Activated naive CD4-positive, alpha-beta T cell treated with anti-CD3 and anti-CD28 coated beads, Interleukin-2, amount 10 ng/mL, durations not matched to agents 7 days and 5 days (primary cell): ENCODE measurements at places on chromosomes 2 and 18.

GRCh38 chr2:221434142-221434541 lies 138.0 kb downstream of the EPHA4 start:
- DNase-seq, result no peak

DNA sequence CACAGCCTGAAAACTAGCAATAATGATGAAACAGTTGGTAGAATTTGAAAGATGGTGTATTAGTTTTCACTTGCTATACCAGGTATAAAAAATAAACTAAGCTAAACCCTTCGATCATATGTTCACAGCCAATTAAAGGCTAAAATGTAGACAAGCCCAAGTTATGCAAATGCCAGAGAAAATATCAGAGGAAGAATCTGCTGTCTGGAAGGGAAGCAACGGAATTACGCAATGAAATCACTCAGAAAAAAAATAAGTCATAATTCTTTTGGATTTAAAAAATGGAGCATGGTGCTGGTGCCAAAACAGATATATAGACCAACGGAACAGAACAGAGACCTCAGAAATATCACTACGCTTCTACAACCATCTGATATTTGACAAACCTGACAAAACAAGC lies 108.3 kb downstream of the ARL4C start:
- no peak for DNase-seq

GRCh38 chr2:101463911-101464641 lies 10.8 kb downstream of the RFX8 start:
- DNase-seq, result no peak

DNA sequence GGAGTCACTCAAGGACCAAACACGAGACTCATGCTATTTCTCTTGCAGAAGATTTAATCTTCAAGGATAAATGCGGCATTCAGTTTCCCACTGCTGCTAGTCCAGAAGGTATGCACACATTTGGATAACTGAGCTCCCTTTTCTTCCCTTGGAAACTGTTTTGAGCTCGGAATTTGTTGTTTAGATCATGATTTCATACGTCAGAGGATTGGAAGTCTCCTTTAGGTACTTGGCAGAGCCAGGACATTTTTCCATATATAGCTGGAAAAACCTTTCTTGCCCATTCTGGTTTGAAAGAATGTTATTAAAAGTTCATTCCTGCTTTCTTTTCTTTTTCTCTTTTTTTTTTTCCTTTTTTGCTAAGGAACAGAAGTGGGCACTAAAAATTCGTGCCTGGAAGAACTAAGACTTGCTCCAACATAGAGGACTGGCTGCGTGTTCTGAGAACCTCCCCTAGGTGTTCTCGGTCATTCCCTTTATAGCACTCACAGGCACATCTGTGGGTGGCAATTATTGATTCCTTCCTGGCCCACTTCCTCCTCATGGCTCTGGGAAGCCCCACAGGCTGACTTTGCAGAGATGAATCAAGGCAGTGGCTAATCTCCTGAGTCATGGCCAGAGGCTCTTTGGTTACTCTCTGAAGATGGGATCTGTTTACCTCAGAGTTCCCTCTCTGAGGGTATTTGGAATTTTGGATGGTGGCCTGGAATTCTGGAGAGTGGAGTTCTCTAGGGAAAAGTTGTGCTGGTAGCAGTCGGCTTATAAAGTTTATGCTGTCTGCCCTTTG lies 104.8 kb downstream of the PLCL1 start:
- DNase-seq, result no peak

GRCh38 chr18:65227970-65228369 lies 522.8 kb upstream of the CDH7 start:
- DNase-seq, result no peak

DNA sequence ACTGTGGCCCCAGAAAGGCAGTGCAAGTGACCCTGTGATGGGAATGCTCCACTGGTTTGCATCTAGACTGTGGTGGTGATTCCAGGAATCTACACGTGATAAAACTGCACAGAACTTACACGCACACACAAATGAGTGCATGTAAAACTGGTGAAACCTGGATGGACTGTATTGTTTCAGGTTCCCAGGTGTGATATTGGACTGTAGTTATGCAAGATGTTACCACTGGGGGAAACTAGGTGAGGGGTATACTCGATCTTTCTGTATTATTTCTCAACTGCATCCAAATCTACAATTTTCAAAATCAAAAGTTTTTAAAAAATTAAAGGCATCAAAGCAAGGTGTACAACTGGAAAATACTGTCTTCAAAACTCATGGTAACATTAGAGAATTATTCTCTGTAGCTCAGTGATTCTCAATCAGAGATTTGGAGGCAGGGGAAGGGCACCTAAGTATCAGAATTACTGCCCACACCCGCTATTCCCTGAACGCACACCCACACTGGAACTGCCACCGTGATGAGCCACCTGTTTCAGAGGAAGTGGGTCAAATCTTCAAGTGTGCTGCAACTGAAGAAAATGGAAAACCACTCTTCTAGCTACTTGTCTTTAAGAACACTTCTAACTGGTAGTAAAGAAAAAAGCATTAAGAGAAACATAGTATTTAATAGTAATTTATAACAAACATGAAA lies 26.7 kb downstream of the PTPN2 start:
- DNase-seq, result peak; percentile 42

GRCh38 chr2:44649381-44649780 lies 287.6 kb downstream of the CAMKMT start:
- DNase-seq, result no peak

- no peak for DNase-seq
Measured at GRCh38 chr18:63237881-63238692, 81.5 kb downstream of the BCL2 start.

GRCh38 chr18:57846258-57846657 lies 43.1 kb upstream of the ATP8B1 start:
- DNase-seq, result no peak

- DNase-seq, result no peak
Measured at GRCh38 chr18:2258954-2259353, 312.4 kb downstream of the METTL4 start.

DNA sequence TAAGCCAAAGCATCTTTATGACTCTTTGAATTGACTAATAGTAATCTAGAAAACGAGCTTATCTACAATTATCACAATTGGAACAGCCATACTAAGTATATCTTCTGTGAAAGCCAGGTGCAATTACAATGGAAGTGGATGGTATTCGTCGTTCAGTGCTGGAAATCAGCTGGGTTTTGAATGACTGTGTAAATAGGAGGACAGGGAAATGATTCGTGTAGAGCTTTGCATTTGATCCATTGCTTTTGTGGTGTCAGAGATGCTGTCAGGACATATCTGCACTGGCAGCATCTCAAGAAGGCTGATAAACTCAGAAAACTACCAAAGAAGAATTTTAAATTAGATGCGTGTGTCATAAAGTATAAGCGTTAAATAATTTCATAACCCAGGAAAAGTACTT lies 187.1 kb downstream of the ZNF407 start:
- DNase-seq, result no peak

- no peak for DNase-seq
Measured at GRCh38 chr18:45024357-45025088, 343.8 kb downstream of the SETBP1 start.

DNA sequence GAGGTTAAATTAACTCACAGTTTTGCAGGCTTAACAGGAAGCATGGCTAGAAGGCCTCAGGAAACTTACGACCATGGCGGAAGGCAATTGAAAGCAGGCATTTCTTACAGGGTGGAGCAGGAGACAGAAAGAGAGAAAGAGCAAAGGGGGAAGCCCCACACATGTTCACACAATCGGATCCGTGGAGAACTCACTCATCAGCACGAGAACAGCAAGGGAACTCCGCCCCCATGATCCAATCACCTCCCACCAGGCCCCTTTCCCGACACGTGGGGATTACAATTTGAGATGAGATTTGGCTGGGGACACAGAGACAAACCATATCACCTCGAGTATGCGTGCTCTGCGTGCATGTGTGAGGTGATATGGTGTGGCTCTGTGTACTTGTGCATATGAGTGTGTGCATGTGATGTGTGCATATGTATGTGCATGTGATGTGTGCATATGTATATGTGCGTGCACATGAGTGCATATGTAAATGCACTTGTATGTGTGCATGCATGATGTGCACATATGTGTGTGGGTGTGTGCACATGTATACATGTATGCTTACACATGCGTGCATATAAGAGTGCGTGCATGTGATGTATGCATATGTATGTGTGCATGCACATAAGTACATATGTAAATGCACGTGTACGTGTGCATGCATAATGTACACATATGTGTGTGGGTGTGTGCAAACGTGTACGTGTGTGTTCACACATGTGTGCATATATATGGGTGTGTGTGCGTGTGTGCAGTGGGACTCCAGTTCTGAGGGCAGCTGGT lies 108.7 kb upstream of the HDAC4 start:
- DNase-seq, result no peak

- no peak for DNase-seq
Measured at GRCh38 chr2:107359021-107359420, 467.7 kb upstream of the RGPD4 start.

- no peak for DNase-seq
Measured at GRCh38 chr2:105307550-105307949, 22.0 kb downstream of the TGFBRAP1 start.

DNA sequence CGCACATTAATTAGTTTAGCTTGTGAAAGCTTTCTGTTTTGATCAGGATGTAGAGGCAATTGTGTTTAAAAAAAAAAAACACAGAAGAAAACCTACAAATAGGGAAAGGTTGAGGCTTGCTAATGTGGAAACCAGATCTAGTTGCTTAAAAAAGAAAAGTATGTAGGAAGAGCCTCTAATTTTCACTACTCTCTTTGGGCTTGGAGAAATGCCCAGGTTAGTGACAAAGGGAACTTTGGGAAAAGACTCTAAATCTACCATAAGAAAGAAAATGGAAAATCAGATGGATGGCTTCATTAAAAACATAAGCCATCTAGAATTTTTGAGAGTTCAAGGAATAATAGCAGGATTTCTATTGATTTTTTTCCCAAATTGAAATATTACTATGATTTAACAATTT lies 47.3 kb upstream of the SLC38A11 start:
- DNase-seq, result no peak

GRCh38 chr18:8153887-8154583 lies 455.2 kb upstream of the RAB12 start:
- DNase-seq, result no peak

DNA sequence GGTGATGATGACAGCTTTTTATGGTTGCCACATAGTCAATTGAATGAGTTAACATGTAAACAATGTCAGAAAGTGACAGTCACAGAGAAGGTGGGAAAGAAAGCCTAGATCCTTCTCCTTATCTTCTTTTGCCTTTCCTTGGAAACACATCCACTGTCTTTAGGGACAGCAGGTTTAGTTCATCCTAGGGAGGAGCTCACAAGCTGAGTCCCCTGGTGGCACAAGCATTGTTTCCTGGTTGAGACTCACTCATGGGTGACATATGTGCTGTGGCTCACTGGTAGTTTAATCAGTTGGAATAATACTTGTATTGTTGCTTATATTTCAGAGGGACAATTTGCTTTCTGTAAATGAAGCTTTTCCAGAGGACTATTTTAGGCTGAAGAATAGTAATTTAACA lies 598.5 kb downstream of the CNTNAP5 start:
- no peak for DNase-seq

DNA sequence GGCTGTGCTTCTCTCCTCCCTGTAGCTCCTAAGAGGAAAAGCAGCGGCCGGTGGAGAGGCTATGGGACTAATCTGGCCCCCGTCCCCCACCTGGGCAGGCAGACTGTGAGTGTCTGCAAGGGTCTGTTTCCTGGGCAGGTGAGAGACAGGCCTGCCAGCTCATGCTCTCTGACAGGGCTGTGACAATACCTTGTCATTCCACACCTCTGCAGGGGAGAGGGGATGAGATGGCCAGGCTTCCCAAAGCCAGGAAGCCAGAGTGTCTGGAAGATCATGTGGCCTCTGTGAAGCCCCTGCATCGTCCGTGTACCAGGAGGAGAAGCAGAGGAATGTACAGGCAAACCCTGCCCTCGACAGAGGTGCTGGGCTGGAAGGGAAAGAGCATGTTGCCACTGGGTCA lies 142.5 kb upstream of the GATA6 start:
- no peak for DNase-seq

DNA sequence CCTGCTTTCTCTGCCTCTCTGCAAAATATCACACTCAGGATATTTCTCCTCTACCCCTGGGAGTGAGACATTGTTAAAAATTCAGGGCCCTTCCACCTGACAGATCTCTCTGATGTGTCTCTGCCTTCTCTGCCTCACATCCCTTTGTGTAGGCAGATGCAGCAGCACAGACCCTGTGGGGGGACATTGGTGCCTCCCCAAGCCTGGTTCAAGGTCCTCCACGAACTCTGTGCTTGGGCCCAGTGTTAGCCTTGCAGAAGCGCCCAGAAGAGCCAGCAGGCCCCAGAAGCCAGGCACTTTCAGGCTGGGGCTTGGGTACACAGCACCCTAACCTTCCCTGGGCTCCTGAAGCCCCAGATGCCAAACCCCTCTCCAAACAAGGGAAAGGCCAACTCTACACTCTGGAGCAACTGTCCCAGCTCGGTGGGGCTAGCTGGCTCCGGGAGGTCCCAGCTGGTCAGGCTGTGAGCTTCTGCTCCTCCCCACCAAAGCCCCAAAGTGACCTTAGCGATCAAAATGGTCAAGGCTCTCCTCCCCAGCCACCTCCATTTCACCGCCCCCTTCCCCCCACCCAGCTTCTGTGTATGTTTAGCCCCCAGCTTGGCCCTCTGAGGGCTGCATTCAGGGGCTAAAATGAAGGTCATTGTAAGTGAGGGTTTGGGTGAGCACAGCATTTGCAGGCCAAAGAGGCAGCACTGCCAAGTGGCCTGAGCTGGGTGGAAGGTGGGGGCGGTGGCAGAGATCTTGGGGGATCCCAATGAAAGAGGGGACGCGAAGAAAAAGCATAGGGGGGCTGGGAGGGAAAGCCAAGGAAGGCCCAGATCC lies 2.6 kb downstream of the HOXD9 start:
- no peak for DNase-seq

DNA sequence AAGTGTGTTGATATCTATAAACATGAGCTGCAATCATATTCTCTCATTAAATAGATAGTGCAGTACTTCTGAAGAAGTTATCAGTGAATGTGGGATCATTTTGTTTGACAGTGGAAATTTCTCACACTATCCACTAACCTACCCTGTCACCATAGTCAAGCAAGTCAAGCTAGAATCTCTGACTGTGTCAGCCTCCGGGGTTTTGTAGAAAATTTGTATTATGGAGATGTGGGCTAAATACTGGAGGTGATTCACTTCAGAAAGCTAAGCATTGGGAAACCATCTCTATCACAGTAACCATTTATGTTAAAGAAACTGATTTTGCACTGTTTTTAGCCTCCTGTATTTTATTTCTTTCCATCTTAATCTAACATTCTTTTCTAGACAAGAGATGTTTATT lies 126.6 kb upstream of the CREB1 start:
- no peak for DNase-seq

GRCh38 chr2:174939046-174939445 lies 66.1 kb downstream of the CHN1 start:
- DNase-seq, result no peak

DNA sequence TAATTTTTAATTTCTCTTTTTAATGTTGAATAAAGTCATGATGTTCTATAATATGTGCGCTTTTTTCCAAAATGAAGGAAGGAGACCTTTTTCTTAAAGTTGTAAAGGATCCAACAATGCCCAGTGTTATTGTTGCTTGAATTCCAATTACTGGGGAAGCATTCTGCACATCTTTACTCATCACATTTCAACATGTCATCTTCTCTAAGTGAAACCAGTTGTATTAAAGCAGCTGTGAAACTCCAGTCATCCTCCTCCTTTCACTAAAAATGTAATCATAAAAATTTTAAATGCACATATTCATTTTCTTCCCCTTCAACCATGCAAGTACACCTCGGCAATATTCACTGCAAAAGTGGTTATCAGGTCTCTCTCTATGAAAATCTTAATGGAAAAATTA lies 722.7 kb downstream of the TSN start:
- no peak for DNase-seq
